ENCODE measurements at places on chromosomes 4 and X.

GRCh38 chr4:188146618-188147017 lies 7.4 kb downstream of the TRIML1 start:
- H3K27ac ChIP-seq, result no peak overlapping the region
- DNase-seq, result no peak
- H3K4me3 ChIP-seq, result no peak overlapping the region
- H3K27me3 ChIP-seq, result no peaks in the 10 kb centered on the region
- H3K4me1 ChIP-seq, result no peaks in the 10 kb centered on the region
- no peaks in the 10 kb centered on the region for H3K36me3 ChIP-seq

DNA sequence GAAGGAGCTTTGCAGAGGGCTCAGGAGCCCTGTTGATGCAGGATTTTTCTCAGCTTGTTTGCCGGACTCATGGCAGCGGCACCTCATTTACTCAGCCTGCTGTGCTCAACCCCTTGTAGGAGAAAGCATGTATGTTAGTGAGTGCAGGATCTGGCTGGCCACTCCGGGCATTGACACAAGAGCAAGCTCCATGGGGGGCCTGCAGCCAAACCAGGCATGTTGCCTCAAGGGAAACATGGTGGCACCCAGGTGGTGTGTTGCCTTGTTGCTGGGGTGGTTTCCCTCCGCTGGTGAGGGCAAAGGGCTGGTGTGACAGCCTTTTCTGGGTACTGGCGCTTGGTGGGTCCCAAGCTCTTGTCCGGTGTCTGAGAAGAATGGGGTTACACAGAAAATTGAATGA lies 189.3 kb upstream of the ANXA3 start:
- H3K4me3 ChIP-seq, result no peak overlapping the region
- DNase-seq, result no peak
- no peaks in the 10 kb centered on the region for H3K27me3 ChIP-seq
- no peak overlapping the region for H3K27ac ChIP-seq

GRCh38 chr4:828641-829271 lies 2.8 kb upstream of the CPLX1 start:
- DNase-seq, result no peak
- H3K4me1 ChIP-seq, result peaks cover 7% of the 10 kb centered on the region
- H3K4me3 ChIP-seq, result no peak overlapping the region
- no peak overlapping the region for H3K27ac ChIP-seq
- H3K27me3 ChIP-seq, result peaks cover 15% of the 10 kb centered on the region
- H3K36me3 ChIP-seq, result no peaks in the 10 kb centered on the region

DNA sequence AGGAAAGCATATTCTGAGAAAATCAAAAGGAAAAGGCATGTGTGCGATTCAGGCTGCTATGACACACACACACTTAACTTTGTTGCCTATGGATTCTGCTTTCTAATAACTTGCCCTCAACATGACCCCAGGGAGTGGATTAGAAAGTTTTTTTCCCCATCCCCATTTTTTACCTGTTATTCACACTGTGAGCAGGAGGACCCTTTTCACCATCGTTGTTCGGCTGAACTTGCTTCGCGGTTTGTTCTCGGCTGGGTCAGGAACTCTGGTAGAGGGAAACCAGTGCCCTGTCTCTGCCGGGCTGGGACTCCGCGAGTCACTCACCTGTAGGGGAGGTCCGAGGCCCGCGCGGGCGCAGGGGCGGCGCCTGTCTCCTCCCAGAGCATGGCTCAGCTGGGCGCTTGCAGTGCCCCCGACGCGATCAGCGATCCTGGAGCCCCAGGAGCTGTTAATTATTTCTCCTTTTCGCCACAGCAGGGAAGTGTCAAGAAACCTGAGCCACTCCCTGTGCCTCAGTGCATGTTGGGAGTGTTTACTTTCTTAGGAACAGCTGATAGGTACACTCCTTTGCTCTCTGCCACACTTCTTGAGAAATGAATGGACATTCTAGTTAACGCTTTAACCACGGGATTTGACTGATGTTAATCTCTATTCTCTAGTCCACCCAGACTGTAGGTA lies at the start of gene RASSF6:
TSS of gene RASSF6 (minus strand) at position 322 of the 678 bp plus-strand sequence. CDS start 8,641 bp downstream, outside the sequence.
- H3K27me3 ChIP-seq, result no peaks in the 10 kb centered on the region
- DNase-seq, result peak; percentile 75
- H3K27ac ChIP-seq, result peak within 1 kb of the TSS; percentile 60
- no peaks in the 10 kb centered on the region for H3K36me3 ChIP-seq

DNA sequence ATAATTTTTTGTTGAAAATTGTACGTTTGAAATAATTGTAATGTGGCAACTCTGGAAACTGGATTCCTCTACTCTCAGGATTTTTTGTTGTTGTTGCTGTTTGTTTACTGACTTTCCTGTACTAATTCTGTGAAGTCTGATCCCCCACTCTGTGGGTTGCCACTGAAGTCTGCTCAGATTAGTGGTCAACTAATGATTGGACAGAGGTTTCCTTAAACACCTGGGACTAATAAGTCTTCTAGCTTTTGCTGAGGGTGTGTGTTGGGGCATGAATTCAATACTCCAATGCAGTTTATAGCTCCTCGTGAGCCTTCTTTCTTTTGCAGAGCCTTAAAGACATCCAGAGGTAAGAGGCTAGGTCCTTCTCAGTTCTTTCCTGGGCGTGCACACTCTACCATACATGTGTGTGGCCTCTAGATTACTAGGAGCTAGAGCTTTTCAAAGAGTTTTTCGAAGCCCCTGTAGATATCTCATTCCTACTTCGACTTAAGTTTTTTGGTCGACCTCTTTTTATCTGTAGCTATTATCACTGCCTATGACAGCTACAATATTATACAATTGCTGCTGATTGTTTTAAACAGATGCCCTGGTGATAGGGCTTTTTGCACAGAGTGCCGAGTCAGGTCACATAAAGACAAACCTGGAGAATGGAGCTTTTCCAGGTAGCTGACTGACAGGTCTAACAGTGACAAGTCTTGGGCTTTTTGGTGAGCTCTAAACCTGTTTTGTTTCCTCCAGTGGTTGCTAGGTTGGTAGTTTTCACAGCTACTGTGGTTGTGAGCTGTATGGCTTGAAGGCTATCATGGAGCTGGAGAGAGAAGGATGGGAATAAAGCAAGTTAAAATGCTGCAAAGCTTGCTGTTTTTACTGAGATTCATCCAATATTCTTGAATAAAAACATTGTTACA lies 34.0 kb downstream of the BMP2K start:
- no peaks in the 10 kb centered on the region for H3K36me3 ChIP-seq
- no peak overlapping the region for H3K4me3 ChIP-seq
- no peaks in the 10 kb centered on the region for H3K4me1 ChIP-seq
- no peak overlapping the region for H3K27ac ChIP-seq
- DNase-seq, result no peak

GRCh38 chr4:94544811-94545210 lies 93.1 kb downstream of the PDLIM5 start:
- no peak overlapping the region for H3K27ac ChIP-seq
- peaks cover 3% of the 10 kb centered on the region for H3K4me1 ChIP-seq
- no peaks in the 10 kb centered on the region for H3K36me3 ChIP-seq
- DNase-seq, result no peak
- H3K4me3 ChIP-seq, result no peak overlapping the region

- no peak overlapping the region for H3K4me3 ChIP-seq
- H3K27me3 ChIP-seq, result no peaks in the 10 kb centered on the region
- H3K27ac ChIP-seq, result no peak overlapping the region
- H3K36me3 ChIP-seq, result no peaks in the 10 kb centered on the region
- no peak for DNase-seq
These were observed 408.6 kb downstream of the ADAM29 start for GRCh38 chr4:175326796-175327195.

DNA sequence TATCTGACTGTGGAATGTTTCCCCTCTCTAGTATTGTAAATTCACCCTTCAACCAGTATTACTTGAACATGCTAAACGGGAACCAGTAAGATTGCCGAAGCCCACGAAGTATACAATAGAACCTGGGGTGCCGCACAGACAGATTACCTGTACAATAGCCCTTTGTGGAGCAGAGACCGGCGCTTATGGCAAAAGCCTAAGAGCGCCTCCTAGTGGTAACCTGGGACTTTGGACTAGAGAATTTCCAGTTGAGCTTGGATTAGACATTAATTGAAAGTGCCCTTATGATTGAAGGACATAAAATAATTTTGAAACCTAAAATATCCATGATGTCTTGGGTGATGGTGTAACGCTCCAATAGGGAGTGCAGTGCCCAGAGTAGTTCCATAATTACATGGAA lies 14.1 kb downstream of the ZNF157 start:
- peak; percentile 64 for DNase-seq
- H3K36me3 ChIP-seq, result no peaks in the 10 kb centered on the region
- H3K4me3 ChIP-seq, result no peak overlapping the region
- no peak overlapping the region for H3K27ac ChIP-seq
- no peaks in the 10 kb centered on the region for H3K4me1 ChIP-seq

GRCh38 chrX:38138900-38139299 lies 81.8 kb downstream of the SRPX start:
- H3K27ac ChIP-seq, result no peak overlapping the region
- no peaks in the 10 kb centered on the region for H3K36me3 ChIP-seq
- H3K27me3 ChIP-seq, result no peaks in the 10 kb centered on the region
- DNase-seq, result no peak
- H3K4me1 ChIP-seq, result no peaks in the 10 kb centered on the region

DNA sequence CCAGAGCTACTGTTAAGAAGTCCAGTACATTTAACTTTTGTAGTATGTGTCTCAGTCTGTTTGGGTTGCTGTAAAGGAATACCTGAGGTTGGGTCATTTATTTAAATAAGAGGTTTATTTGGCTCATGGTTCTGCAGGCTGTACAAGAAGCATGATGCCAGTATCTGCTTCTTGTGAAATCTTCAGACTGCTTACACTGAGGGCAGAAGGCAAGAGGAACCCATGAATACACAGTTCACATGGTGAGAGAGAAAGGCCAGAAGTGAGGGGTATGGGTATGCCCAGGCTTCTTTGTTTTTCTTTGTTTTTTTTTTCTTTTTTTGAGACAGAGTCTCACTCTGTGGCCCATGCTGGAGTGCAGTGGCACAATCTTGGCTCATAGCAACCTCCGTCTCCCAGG lies 6.0 kb upstream of the CISD2 start:
- H3K27ac ChIP-seq, result no peak overlapping the region
- no peaks in the 10 kb centered on the region for H3K36me3 ChIP-seq
- H3K4me3 ChIP-seq, result no peak overlapping the region
- H3K4me1 ChIP-seq, result no peaks in the 10 kb centered on the region
- no peak for DNase-seq
- no peaks in the 10 kb centered on the region for H3K27me3 ChIP-seq

DNA sequence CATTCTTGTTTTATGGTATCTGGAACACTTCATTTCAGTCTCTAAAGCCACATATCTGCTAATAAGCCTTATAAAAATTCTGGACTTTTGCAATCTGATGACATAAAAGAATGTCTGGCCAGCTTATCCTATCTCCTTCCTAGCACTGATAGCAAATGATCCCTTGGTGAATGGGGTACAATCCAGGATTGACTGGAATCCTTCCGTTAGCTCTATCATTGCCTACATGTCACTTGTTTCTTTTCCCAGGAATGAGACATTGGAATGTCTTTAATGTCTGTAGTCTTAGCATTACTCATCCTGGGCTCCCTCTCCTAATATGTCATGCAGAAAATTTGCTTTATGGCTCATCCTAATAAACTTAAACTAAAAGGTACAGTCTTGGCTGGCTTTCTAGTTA lies 14.8 kb upstream of the PABPC4L start:
- H3K27me3 ChIP-seq, result no peaks in the 10 kb centered on the region
- no peak overlapping the region for H3K27ac ChIP-seq
- H3K4me1 ChIP-seq, result no peaks in the 10 kb centered on the region
- no peak for DNase-seq

- H3K4me1 ChIP-seq, result no peaks in the 10 kb centered on the region
- no peaks in the 10 kb centered on the region for H3K27me3 ChIP-seq
- no peak overlapping the region for H3K27ac ChIP-seq
- no peak for DNase-seq
These were observed 163.1 kb downstream of the ATG4A start for GRCh38 chrX:108254636-108255035.

GRCh38 chr4:73684097-73684496 lies 56.3 kb upstream of the CXCL8 start:
- no peaks in the 10 kb centered on the region for H3K4me1 ChIP-seq
- no peak for DNase-seq

DNA sequence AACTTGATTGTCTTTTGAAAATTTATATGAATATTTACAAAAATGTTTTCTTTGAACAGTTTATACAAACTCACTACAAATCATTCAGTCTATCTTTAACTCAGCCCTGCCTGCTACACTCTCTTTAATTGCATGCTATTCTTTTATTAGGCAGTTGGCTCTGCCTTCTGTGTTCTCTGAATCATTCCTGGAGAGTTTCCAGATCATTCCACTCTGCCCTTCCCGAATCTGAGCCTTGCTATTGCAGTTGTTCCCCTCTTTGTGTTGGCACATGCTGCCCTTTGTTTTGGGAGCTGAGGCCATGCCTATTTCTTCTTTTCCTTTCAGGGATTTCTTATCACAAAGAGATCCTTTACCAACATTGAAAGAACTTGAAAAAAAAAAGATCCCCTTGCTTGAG lies 8.7 kb upstream of the TECRL start:
- H3K4me1 ChIP-seq, result no peaks in the 10 kb centered on the region
- no peak overlapping the region for H3K27ac ChIP-seq
- DNase-seq, result peak; percentile 44
- H3K27me3 ChIP-seq, result no peaks in the 10 kb centered on the region

DNA sequence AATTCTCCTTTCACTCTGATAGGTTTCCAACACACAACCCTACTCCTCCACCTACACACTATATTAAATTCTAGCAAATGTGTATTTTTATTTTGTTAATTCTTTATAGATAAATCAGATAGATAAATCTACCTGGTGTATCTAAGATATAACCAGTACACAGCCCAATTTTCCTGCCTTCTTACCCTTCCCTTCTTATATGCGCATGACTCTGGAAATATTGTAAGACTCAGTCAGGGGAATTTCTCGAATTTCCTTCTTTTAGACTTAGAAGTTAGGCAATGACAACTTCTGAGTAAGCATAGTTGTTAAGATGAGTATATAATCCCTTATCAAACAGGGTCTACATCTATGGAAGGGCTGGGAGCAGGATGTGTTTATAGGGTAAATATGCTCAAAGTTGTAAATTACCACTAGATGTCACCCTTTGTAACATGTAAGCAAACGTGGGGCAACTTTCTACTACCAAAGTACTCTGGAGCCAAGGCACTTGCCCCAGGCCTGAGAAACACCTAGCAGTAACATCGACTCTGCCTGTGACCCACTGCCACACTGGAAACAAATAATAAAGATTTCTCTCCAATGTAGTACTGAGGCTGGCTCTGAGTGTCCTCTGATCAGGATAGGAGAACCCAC lies 444.7 kb downstream of the IQCM start:
- no peaks in the 10 kb centered on the region for H3K36me3 ChIP-seq
- H3K27me3 ChIP-seq, result no peaks in the 10 kb centered on the region
- DNase-seq, result no peak

- no peak overlapping the region for H3K27ac ChIP-seq
- H3K36me3 ChIP-seq, result no peaks in the 10 kb centered on the region
- no peaks in the 10 kb centered on the region for H3K4me1 ChIP-seq
- no peak for DNase-seq
- no peak overlapping the region for H3K4me3 ChIP-seq
- no peaks in the 10 kb centered on the region for H3K27me3 ChIP-seq
These were observed 499.9 kb upstream of the AADAT start for GRCh38 chr4:170589597-170590191.

Measured in prostate gland (tissue), 2 donors.